A549 treated with Hydrocortisone at 1 μM for 4 hours (cell line): ENCODE measurements at places on chromosomes 5 and 9. TPM values are rescaled to one million over a fixed set of nuclear protein-coding genes. Genes with fewer than 3 reads are reported as not detected.

SPINK4 gene
- total RNA-seq: not detected in 5 replicates

ASS1 gene
- total RNA-seq: 16.6 to 21.5 TPM (median 19.3 TPM) in 5 replicates

EQTN gene
- total RNA-seq: not detected in 5 replicates

RMND5B gene
- 28.4 to 31.8 TPM (median 30.9 TPM) in 5 replicates for total RNA-seq

TSLP gene
- not detected in 5 replicates for total RNA-seq

OSMR gene
- 47.0 to 75.5 TPM (median 65.4 TPM) in 5 replicates for total RNA-seq

PCDHGA11 gene
- 0.02 to 0.06 TPM (median 0.02 TPM) in 3 of 5 replicates, not detected in the others for total RNA-seq

DNAI1 gene
- 0.13 to 0.61 TPM (median 0.22 TPM) in 4 of 5 replicates, not detected in the other for total RNA-seq

CDC20B gene
- 0.05 to 0.10 TPM (median 0.06 TPM) in 5 replicates for total RNA-seq

GMCL2 gene
- total RNA-seq: not detected in 5 replicates

ERBIN gene
- total RNA-seq: 18.3 to 43.0 TPM (median 23.0 TPM) in 5 replicates

TNIP1 gene
- 138 to 148 TPM (median 145 TPM) in 5 replicates for total RNA-seq

TAS2R1 gene
- not detected in 5 replicates for total RNA-seq

WDR38 gene
- total RNA-seq: 0.13 to 0.21 TPM (median 0.20 TPM) in 5 replicates

DIMT1 gene
- 38.3 to 49.3 TPM (median 38.7 TPM) in 5 replicates for total RNA-seq

IL9 gene
- total RNA-seq: not detected in 5 replicates

IGFBPL1 gene
- 2.1 to 2.9 TPM (median 2.4 TPM) in 5 replicates for total RNA-seq

MZB1 gene
- total RNA-seq: 0.13 TPM in 1 of 5 replicates, not detected in the others

CNTNAP3B gene
- total RNA-seq: 14.9 to 15.8 TPM (median 15.1 TPM) in 5 replicates

C9 gene
- total RNA-seq: not detected in 5 replicates

KIF4B gene
- 0.02 to 0.06 TPM (median 0.03 TPM) in 4 of 5 replicates, not detected in the other for total RNA-seq

SYNPO gene
- total RNA-seq: 21.7 to 25.7 TPM (median 24.0 TPM) in 5 replicates

RGS7BP gene
- total RNA-seq: not detected in 5 replicates

PLEKHG4B gene
- total RNA-seq: 0.82 to 1.7 TPM (median 1.3 TPM) in 5 replicates

LCN10 gene
- total RNA-seq: not detected in 5 replicates
